ENCODE measurements at places on chromosomes 3 and 15.

DNA sequence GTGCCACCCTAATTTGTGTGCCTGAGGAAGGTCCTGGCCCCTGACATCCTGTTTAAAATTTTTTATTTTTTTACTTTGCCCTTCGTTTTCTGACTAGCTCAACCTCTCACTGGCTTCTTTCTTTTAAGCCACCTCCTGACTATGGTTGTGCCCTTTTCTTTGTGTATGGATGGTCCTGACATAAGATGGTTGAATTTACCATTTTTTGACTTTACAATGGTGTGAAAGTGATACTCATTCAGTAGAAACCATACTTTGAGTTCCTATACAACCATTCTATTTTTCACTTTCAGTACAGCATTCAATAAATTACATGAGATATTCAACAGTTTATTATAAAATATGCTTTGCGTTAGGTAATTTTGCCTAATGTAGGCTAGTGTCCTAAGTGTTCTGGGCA is 74.3 kb upstream of the PTX3 start:
- no peak for DNase-seq

DNA sequence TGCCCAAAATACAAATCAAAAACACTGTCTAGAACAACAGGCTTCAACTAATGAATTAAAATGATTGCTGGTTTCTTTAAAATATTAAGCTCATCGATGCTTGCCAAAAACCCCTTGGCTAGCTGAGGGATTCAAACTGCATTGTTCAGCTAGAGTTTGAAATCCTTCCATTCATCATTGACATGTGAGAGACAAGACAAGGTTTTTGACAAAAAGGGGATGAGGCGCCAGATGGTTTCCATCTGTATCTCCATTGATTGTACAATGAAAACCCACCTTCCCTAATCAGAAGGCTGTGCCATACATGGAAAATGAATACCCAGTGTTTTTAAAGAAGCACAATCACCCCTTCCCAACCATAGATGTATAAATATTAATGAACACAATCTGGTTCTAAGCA is 67.8 kb downstream of the THRB start:
- no peak for DNase-seq

DNA sequence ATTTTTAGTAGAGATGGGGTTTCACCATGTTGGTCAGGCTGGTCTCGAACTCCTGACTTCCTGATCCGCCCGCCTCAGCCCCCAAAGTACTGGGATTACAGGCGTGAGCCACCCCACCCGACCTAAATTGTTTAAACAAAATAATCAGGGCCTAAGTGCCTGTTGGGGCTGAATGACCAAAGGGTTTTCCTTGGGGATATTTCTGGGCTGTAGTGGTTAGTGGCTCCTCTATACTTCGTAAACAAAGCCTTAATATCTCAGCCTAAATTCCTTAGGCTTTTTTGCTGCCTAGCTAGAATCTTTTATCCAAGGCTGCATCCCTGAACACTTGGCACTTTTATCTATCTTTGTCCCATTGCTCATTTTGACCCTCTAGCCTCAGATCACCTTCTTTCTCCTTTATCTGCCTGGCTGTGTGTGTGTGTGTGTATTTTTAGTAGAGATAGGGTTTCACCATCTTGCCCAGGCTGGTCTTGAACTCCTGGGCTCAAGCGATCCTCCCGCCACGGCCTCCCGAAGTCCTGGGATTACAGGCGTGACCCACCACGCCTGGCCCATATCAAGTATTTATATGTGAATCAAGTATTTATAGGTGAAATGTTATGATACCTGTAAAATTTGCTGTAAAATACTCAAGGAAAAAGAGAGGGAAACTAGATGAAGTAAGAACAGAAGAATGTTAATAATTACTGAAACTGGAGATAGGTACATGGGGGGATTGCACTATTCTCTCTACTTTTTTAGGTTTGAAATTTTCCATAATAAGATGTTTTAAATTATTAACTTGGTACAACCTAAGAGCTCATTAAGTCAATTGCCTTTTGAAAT is 1.8 kb downstream of the NUSAP1 start:
- no peak for DNase-seq

DNA sequence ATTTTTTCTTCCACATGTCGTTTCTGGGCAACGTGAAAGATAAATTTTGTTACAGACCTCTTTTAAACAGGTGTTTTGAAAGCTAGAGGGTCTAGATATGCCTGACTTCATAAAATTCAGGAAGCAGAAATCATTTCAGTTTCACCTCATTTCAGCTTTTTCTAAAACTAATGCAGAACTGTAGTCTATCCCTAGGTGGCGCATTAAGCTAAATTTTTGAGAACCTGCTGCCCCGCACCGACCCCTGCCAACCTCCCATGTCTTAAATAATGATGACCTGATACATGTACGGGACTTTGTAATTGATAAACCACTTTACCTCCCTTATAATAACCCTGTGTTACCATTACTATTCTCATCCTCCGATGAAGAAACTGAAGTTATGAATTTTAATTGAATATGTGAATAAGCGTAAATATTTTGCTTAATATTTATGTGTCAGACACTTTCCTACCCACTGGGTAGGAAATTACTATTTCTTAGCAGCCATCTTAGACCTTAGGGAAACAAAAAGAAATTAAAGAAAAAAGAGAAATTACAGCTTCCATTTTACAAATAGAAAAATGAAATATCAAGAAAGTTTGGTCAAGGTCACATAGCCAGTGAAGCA is 78.7 kb upstream of the GCNT3 start:
- DNase-seq: peak; percentile 35

DNA sequence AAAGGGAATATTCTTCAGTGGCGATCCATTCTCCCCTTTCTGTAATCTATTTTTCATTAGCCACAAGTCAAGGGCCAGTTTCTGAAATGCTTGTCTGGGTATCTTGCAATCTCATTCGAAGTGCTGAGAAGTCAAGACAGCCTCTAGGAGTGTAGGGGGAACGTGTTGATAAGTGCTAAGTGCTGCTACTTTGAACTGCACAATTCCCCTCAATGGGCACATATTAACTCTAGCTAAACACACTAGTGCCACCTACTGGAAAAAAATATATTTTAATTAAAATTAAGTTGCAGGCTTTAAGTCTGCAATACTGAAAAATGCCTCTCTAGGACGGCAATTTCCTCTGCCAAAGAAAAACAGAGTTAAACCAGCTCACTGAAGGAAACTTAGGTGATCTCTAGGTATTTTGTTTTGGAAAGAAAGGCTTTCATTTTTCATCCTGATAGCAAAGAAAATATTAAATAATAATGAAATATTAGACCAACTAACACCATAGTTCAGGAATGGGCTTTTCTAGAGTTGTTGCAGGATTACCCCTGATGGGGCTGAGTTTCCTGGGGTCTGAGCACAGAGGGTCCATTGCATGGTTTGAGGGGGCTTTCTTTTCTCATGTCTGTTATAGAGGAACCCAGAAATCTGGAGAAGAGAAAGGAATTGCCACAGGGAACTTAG is 181.9 kb upstream of the KBTBD8 start:
- peak; percentile 14 for DNase-seq

GRCh38 chr3:13261892-13262291 is 158.2 kb downstream of the NUP210 start:
- no peak for DNase-seq

DNA sequence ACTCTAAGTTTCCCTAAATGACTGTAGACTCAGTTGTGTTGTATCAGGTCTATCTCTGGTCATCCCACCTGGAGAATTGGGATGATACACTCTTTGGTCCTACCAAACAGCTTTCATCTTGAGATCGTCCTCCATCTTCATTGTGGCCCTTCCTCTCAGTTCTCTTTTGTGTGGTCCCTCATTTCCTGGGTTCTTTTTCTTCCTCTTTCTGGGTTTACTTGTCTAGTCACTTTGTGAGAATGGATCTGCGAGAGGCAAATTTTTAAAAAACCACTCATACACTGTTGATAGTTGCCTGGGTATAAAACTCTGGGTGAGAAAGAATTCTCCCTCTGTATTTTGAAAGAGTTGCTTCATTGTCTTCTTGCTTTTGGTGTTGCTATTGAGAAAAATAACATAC is 6.0 kb upstream of the AMOTL2 start:
- DNase-seq: no peak

DNA sequence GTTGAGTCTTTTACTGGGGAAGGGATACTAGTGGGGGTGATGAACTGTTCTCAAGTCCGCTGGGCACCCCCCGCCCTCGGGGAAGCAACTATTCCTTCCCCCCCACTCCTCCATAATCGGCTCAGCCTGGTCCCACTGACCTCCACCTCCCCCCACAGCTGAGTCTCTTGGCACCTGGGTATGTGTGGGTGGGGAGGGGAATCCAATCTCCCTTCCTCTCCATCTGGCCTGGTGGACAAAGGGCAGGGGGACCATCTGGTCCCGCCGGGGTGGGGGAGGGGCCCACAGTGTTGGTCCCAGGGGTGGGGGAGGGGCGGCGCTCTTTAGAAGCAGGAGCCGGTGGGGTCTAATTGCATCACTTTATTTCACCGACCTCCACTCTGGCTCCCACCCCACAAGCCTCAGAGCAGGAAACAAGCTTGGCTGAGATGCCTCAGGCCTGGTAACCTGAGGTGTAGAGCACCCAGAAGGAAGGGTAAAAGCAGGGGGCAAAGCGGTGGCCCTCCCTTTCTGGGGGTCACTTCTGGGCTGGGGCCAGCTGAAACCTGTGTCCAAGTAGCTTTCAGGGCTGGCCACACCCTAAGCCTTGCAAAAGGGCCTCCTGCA is 1.0 kb upstream of the PCBP4 start:
- no peak for DNase-seq

DNA sequence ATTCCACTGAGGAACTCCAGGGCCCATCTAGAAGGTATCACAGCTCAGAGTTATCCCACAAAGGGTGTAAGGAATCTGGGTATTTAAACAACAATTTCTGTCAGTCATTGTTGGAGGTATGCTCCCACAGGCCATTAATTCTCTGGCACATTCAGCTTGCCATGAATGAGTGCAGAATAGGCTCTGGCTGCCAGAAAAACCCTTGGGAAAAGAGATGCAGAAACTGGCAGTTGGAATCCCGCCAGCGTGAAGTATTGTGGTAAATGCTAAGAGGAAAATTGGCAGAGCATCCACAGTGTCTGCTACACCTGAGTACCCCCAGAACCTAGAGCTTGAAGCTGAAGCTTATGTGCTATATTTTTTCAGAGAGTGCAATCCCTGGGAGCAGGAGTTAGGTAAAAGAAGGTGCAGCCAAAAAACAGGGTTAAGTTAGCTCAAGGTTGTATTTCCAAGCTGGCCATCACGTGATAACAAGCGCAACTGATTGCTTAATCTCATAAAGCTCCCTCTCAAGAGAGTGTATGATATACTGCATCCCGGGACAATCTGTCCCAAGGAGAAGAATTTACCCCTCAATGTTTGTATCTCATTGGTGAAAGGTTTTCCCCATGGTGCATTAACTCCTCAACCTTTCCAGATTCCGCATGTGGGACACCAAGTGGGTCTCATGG is 94.2 kb upstream of the ACP3 start:
- DNase-seq: peak; percentile 21

- DNase-seq: no peak
Measured at GRCh38 chr15:67832031-67832551, 6.8 kb downstream of the SKOR1 start.

GRCh38 chr3:153138276-153139210 is 23.5 kb upstream of the RAP2B start:
- DNase-seq: no peak

DNA sequence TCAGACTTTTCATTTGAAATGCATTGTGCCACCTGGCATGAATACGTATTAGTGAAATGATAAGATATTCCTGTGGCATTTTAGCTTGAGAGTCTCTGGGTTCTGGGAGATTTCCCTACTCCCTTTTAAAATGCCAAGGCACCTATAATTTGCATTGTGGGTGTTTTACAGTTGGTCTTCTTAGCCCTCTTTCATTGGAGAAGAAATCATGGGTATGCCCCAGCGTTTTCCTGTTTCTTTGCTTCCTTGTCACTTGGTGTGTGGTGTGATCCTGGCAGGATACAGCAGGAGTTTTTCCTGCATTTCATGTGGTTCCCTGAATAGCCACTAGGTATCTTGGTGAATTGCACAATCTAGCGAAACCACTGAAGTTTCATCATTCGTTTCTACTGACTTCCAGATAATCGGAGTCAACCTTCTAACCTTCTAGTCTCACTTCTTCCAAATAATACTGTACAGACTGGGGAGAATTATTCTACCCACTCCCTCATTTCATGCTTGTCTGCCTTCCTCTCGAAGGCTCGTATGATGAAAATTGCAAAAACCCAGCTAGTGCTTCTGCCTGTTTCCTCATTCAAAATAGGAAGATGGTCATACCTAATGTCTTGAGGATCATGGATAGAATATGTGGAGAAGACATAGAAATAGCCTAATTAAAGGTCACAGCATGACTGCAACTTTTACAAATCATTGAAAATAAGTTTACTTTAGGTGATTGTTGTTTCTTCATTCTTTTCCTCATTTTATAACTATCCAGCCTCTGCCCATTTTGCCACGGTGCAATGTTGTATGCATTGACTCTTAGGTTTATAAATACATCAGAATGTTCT is 2.6 kb downstream of the BHLHE40 start:
- no peak for DNase-seq

DNA sequence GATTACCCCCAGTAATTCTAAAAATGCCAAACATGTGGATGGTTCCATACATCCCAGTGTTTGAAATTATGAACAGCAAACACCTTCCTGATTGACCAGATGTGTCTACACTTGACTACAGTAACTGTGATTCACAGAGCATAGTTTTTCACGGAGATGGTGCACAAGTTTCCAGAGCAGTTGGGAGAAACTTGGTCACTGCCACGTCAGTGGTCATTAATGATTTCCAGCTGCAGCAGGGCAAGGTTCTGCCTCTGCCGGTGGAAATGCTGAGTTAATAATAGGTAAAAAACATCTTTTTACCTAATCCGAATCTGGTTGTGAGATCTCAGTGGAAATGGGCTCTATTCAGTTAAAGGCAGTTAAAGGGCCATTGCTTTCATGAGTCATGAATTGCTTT is 154.1 kb upstream of the FEZF2 start:
- DNase-seq: no peak

DNA sequence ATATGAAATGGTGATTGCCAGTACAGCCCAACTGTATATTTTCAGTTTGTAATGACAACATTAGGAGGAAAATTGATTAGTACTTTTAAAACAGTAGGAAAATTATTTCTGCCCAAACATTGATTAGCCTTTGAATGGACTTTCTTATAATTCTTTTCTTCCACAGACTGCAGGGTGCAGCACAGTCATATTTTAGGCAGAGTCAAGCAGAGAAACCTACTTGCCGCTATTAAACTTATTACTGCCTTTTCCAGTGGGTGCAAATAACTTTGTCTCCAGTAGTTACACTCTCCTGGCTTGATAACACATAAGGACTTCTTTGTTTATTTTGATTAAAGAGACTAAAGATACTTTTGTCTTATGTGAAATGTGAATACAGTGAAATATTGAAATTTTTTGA is 85.4 kb downstream of the PPM1L start:
- no peak for DNase-seq

DNA sequence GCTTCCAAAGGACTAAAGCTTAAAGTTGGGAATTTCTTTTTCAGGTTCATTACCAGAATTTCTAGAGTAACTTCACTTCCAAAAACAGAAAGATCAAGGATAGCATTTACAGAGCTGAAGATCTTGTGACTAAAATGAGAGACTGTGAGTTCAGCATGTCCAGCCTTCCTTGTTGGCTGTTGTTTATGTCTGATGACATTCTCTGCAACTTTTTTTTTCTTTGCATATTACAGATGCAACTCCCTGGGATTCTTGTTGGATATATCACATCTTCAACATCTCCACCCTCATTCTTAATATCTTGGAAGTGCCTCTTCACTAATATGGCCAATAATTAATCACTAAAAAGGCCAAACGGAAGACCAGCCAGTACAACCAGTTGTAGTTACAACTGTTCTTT is 86.2 kb upstream of the FRMD4B start:
- DNase-seq: no peak
